ENCODE measurements at places on chromosomes 3 and 15. TPM values are rescaled to one million over a fixed set of nuclear protein-coding genes. Genes with fewer than 3 reads are reported as not detected.

DNA sequence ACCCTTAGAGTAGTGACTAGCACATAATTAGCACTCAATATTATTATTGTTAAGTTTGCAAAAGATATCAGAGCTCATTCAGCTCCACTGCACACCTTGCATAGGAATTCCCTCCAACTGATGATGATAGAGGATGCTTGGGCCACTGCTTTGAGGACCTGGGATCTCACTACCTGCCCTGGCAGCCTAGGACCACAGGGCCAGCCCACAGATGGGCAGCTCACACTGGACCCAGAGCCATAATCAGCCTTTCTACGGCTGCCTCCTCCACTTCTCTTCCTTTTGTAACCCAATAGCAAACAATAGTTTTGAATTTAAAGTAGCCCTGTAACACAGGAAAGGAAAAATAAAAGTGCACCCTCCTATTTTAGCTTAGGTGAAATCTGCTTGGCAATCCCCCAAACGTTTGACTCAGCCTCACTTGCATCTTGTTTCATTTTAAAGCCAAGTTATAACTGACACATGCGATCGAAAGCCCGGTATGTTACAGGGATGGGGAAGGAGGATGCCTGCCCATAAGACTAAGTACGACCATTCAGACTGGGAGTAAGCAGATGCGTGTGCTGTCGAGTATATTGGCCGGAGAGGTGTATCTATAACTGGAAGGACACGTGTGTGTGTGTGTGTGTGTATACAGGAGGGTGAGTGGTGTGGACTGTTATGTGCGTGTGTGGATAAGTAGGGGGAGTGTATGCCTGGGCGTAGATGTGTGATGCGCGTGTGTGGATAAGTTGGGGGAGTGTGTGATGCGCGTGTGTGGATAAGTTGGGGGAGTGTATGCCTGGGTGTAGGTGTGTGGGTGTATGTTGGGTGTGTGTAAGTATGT is 65.9 kb downstream of the CPN2 start:
- DNase-seq, result no peak

DNA sequence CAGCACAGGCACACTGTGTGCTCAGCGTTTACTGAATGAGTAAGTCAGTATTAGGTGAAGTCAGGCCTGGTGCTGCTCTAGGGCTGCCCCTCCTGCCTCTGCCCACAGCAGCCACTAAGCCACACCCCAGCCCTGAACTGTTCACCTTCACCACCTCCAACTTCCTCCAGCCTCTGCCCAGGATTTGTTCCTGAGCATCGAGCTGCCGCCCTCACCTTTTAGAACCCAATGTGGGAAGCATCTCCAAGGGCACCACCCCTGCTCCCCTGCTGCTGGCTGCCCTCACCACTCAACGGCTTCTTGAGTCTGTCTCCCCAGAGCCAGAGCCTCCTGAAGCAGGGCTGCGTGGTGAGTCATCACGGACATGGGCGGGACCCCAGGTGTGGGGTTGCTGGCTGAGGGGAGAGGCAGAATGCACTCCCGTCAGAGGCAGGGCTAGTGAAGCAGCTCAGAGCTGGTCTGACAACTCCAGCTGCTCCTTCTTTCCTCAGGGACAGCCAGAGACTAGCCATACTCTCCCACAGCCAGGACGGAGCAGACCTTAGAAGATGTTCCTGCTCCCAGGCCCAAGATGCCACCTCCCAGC is 5.8 kb downstream of the HYAL2 start:
- no peak for DNase-seq

GRCh38 chr3:177890359-177890683 is 645.9 kb upstream of the KCNMB2 start:
- DNase-seq, result no peak

- DNase-seq, result peak; percentile 59
Observed at GRCh38 chr15:99432271-99433025, 133.3 kb upstream of the MEF2A start.

- no peak for DNase-seq
Observed at GRCh38 chr15:45456212-45457106, 66.1 kb downstream of the SLC30A4 start.

GRCh38 chr3:121786485-121786884 is 36.9 kb upstream of the GOLGB1 start:
- no peak for DNase-seq

GRCh38 chr15:98978153-98978552 is 29.4 kb downstream of the PGPEP1L start:
- DNase-seq, result no peak

GRCh38 chr3:114323546-114324254 is 29.9 kb downstream of the TIGIT start:
- no peak for DNase-seq

- no peak for DNase-seq
Observed at GRCh38 chr3:15924914-15925313, 127.1 kb upstream of the ANKRD28 start.

GRCh38 chr15:41979493-41980266 is 7.3 kb upstream of the EHD4 start:
- peak; percentile 15 for DNase-seq

DNA sequence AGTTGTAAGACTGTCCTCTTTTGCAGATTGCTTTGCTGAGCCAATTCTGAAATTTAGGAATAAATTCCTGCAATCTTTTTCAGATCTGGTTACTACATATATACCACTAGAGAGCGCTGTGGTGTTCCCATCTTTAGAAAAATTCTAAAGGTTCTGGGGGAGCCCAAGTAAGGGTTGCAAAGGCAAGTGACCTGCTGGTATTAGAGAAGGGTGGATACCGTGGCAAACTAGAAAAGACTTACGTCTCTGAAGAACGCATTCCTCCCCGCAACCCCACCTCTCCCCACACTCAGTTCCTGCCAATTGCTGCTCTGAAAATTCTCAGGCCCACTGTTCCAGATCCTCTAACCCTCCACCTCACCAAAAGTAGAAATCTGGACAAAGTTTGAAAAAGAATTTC is 48.5 kb downstream of the EFHB start:
- no peak for DNase-seq

DNA sequence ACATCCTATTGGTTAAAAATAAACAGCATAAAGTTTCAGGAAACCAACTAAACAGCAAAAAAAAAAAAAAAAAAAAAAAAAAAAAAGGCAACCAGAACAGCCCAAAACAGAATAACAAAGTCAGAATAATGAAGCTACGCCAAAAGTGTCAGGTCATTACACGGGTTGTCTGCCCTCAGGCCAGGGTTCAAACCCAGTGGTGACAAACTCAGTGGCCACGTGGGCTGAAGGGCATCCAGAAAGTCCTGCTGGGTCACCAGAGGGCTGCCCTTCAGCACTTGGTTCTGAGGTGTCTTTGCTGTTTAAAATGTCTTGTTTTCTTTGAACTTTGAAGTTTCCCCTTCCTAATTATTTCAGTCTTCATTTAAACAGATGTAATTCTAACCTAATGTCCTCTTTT is 61.3 kb downstream of the CGNL1 start:
- DNase-seq, result no peak

DNA sequence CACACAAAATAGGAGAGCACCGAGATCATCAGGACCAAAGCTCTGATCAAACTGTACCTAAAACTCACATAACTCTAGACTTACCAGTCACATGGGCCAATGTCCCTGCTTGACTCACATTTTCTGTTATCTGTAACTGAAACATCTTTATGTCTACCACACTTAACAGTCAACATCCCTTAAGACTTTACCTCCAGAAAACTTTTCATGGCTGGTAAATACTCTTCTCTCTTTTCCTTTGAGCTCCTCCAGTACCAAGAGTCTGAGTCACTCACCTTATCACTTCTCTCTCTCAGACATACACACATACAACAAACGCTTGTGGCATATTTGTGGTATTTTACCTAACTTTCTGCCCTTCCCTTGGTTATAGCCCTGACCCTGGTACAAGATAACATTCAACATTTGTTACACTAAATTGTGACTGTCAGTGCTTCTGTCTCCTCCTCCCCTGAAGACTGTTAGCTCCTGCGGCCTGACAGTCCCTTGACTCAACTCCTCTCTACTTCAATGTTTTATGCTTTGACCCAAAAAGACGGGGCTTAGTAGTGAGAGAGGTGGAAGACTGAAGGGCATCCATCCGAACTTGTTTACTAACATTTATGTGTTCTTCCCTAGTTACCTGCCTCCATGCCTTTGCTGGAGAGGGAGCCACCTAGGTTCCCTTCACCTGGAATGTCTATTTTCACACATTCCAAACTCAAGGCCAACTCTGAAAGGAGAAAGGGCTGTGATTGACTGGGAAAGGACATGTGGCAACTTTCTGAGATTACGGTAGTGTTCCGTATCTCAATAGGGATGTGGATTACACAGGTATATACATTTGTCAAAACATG is 3.7 kb upstream of the EFHB start:
- DNase-seq, result no peak

DNA sequence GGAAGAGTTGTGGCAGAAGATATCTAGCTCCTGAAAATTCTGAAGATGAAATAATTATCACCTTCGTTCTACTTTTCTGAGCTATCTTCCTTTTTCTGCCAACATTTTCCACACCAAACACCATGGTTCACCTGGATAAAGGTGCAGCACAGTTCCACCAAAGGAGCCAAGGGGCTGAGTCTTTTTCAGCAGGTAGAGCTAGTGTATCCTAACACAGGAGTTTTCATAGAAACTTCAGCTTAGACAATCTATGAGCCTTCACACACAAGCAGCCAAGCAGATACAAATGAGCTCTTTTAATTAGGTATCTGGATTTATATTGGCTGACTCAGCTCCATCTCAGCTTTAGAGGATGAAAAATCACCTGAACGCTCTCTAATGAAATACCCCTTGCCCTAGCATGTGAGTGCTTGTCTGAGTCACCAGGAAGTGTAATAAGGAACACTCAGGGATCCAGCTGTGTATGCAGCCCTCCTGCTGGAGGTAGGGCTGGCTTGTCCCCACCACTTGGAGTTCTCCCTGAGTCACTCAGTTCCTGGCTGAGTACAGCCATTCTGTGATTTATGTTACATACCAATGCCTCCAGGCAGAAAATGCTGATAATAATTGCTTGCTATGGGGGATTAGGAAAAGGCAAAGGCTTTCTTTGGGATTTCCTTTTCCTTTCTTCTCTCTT is 385.7 kb downstream of the LSAMP start:
- no peak for DNase-seq

GRCh38 chr3:66037330-66037985 is 1.3 kb downstream of the MAGI1 start:
- DNase-seq, result no peak

DNA sequence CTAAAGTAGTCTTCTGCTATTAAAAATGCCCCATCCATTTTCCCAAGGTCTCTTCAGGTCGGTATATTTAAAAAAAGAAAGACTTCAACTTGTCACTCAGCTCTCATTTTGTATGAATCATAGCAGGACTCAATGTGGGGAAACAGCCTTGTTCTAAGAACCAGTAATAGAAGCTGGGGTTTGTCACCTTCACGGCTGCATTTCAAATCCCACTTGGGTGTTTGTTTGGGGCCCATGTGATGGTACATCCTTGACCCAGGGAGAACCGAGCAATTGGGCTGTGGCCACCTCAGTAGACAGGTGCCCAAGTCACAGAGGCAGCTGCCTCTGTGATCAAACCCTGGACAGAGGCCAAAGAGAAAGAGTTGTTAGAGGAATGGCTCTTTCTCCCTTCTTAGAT is 70.3 kb upstream of the ARL8B start:
- DNase-seq, result no peak

DNA sequence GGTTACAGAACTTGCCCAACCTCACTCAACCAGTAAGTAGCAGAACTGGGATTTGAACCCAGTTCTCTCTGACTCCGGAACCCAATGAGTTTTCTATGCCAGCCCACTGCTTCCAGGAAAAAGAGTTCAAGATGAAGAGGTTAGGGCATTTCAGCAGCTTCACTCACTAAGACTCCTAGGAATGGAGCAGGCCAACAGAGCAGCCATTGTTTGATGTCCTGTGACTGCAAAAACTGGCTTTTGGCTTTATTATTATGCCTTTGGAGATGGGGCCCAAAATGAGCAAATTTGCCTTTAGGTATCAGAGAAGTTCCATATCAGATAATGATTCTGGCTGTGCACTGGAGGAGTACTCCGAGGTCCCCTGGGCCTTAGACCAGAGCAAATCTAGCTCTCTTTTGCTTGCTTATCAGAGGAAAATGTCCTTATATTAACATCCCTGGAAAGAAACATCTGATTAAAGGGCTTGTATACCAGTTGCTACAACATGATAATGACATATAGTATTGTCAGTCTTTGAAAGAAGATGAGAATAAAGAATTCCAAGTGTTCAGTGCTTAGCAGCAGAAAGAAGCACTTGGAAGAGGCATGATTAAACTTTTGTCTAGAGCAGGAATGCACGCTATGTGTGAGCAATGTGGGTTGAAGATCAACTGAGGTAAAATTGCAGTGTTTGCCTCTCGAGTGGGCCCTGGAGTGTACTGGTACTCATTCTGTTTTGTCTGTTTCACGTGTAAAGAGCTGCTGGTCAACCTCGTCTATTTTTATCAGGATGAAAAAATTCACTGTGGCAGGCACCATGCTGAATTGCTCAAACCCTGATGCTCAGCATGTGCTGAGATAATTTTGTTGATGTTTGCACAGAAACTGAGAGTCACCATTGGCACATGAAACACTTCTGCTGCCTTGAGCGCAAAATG is 21.8 kb upstream of the KLHL24 start:
- DNase-seq, result no peak

- peak; percentile 89 for DNase-seq
Observed at GRCh38 chr3:49411535-49411967, 225 bp downstream of the RHOA start.

GRCh38 chr3:153848702-153849101 is 272.5 kb upstream of the ARHGEF26 start:
- no peak for DNase-seq

GRCh38 chr15:60396958-60397771 is 621 bp downstream of the ANXA2 start:
- peak; percentile 88 for DNase-seq

- DNase-seq, result no peak
Observed at GRCh38 chr3:65158023-65158422, 470.2 kb upstream of the ADAMTS9 start.

The PRR20G gene
- not detected for total RNA-seq

The PP2D1 gene
- total RNA-seq, result not detected

The KLHL40 gene
- not detected for total RNA-seq

The CRTC3 gene
- 48.0 TPM for total RNA-seq

The DUOXA1 gene
- 0.81 TPM for total RNA-seq

The RTP1 gene
- not detected for total RNA-seq

All from posterior vena cava (tissue), 2 donors.